AG04449 (cell line): ENCODE measurements at places on chromosomes 6 and 20.

DNA sequence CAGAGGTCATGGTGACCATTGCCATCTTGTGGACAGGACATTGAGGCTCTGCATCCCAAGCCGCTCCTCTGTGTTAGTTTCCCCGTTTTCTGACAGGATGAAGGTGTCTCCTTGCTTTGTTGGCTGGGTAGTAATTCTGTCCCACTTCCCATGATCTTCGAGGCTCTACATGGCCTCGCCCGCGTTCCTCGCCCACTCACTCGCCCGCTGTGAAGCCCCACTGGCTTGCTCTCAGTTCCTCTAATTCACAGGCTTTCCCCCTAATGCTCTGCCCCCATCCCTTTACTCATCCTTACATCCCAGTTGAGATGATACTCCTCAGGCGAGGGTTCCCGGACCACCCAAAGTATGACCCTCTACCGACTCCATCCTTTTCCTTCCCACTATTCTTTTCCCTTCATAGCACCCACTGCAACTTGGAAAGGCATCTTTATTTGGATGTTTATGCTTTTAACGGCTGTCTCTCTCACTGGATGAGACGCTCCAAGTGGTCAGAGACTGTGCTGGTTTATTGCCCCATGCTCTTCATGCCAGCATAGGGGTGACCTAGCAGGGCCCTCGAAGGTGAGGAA, 511 bp upstream of the SLC35B2 start:
- DNase-seq: no peak

DNA sequence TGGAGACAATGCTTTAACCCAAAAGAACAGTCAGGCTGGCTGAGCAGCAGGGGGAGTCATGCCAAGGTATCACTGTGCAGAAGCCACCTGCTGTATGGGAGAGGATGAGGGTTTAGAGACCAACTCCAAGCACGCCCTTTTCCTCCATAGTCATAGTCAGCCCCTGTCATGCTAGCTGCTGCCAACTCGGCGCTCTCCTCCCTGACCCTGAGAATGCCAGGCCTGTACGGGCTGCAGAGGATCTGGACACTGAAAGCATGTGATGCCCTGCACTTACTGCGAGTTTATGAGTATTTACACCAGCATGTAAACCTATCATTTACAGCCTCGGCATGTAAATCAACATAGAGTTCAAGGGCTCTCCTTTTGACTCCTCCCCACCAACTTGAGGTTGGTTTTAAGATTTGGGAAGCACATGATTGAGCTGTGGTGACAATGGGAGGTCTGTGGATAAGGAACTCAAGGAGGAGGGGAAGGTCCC, 11.7 kb upstream of the SCUBE3 start:
- no peak for DNase-seq

DNA sequence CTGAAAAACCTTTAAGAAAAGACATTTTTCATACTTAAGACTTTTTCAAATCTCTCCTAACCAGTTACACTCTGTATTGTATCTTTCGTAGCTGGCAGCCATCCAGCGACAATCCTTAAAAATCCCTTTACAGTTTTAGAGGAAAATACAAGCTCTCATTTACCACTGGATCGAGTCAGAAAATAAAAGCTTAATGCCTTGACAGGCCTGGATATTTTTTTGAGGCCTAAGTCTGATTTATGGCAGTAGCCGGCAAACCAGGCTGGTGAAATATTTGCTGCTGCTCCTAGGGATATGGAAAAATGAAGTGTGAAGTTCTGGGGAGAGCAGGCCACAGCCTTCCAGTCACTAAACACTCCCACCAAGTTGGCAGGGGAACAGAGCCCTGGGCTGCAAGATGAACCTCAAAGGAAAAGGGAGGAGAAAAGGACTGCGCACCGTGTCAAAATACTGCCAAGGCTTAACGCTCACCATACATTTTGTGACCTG, 213.0 kb upstream of the SUPT3H start:
- DNase-seq: no peak

- no peak for DNase-seq
These were observed 305.0 kb upstream of the POU3F2 start for GRCh38 chr6:98529364-98529763.
